ENCODE measurements at places on chromosomes 6 and 20.
A peak's percentile ranks its signal among the peaks of the same experiment; 100 is the strongest.

DNA sequence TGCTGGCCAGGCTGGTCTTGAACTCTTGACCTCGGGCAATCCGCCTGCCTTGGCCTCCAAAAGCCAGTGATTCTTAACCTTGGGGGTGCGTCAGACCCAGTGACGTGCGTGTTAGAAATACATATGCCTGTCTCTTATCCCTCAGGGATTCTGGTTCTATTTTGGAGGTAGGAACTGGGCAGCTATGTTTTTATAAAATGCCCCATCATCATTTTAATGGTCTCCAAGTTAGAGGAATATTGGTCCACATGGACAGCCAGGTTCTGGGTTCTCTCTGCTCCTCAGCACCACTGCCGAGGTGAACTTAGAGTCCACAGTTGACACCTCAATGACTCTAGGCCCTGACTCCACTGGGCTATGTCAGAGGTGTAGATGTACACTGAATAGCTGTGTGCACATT, 352.7 kb downstream of the SMOC2 start:
- DNase-seq, result no peak

DNA sequence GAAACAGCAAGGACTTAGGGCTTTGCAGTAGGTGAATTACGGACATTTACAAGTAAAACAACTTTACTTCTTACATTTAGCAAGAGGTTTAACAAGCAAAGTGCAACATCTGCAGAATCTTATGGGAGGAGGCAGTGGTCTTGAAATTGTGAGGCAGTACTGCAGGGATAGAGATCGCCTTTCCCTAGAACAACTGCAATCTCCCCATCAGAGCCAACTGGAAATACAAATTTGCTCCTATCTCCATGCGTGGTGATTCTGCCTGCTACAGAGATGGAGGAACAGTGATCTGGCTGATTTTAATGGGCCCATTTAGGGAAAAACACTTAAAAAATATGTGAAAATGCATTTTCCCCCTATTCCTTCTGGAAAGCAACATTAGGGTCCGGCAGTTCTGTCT, 25.9 kb downstream of the GNAS start:
- DNase-seq, result no peak

DNA sequence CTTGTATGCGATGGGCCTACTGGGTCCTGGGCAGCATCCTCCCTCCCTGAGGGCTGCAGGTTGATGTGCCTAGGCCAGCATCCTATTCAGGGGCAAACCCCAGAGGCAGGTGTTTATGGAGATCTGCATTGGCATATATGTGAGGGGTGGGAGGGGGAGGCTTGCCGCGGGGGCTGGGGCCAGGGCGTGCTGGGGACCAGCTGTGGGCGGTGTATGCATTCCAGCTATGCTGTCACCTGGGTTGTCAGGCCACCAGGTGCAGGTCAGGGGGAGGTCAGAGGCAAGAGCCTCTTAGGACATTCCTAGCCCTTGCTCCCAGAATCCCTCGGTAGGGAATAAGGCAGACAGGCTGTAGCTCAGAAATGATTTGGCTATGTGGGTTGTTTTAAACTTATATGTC, 11.9 kb downstream of the FOXA2 start:
- DNase-seq, result no peak

GRCh38 chr20:1776681-1777475, 118.3 kb upstream of the SIRPA start:
- peak; percentile 92 for DNase-seq

DNA sequence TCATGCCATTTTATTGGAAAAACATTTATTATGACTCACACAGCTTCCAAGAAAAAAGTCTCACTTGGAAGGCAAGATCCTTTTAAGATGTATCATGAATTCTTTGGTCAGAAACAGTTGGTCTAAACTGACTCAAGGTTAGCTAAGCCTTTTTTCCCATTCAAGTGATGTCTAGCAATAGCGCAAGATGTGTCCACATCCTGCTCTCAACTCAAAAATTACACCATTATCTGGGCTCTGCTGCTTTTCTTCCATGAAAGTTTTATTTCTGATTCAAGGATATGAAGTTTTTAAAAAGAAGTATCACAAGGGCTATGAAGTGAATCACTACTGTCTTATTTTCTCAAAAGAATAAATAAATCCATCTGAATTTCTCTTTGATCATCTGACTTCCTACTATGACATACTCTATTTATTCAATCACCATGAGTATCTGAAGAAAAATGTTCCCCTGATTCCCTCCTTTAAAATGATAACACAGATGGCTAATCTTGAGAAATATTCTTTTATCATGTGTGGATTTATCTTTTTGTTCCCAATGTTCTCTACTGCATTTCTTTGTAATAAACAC, 139.2 kb downstream of the AHI1 start:
- no peak for DNase-seq

DNA sequence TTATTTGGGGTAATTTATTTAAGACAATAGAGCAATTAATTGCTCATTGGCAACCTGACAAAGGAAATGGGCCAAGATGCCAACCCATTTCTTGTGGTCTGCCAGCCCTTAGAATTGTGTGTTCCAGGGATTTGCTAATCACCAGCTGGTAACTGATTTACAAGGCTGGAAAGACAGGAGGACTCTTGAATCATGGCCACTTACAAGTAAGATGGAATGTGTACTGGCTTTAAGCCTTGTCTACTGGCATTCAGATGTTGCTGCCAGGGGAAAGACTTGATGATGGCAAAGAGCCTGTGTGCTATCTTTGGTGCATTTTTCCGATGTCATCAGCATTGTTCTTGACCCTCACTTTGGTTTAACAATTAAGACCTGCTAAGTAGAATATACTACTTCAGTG, 91.0 kb downstream of the BCKDHB start:
- DNase-seq, result no peak

Data from OCI-M1 (cell line).